Stimulated activated CD4-positive, alpha-beta T cell treated with anti-CD3 and anti-CD28 coated beads, Interleukin-4, amount 100 ng/mL, for 4 hours (primary cell): ENCODE measurements at places on chromosomes 4 and X.

DNA sequence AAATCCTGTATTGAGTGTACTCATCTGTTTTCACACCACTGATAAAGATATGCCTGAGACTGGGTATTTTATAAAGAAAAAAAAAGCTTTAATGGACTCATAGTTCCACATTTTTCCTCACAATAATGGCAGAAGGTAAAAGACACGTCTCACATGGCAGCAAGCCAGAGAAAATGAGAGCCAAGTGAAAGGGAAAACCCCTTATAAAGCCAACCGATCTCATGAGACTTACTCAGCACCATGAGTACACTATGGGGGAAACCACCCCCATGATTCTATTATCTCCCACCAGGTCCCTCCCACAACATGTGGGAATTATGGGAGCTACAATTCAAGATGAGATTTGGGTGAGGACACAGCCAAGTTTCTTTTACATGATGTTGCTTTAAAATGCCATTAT, 171.9 kb downstream of the GALNTL6 start:
- DNase-seq = no peak

DNA sequence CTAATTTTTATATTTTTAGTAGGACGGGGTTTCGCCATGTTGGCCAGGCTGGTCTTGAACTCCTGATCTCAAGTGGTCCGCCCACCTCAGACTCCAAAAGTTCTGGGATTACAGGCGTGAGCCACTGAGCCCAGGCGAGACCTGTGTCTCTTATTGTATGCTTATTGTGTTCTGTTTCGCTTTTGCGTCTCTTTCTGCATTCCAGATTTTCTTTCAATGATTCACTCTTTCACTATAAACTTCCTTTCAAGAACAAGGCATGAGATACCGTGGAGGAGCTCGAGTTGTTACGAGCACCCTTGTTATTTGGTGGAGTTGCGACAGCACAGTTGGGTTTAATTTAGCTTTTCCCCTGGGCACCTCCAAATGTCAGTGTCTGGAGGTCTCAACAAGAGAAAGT, 366.7 kb upstream of the FAT1 start:
- DNase-seq = no peak

DNA sequence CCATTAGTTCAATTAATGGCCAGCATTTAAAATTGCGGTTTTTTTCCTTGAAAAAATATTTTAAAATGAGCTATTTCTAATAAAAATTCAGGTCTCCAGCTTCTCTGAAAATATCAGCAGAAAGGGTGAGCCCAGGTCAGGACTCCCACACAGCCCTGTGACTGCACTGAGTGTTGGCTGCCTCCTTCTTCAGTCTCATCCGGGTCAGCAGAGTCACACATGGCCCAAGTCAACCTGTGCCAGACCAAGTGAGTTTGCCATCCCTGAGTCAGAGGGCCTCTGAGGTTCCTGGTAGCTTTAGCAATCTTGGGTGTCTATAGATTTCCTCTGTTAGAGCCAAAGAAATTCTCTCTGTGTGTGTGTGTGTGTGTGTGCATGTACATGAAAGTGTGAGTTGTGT, 22.1 kb upstream of the MSX1 start:
- no peak for DNase-seq

- no peak for DNase-seq
Measured at GRCh38 chr4:40401096-40401495, 66.0 kb downstream of the CHRNA9 start.

GRCh38 chrX:106484233-106484632, 127.5 kb upstream of the RADX start:
- no peak for DNase-seq

DNA sequence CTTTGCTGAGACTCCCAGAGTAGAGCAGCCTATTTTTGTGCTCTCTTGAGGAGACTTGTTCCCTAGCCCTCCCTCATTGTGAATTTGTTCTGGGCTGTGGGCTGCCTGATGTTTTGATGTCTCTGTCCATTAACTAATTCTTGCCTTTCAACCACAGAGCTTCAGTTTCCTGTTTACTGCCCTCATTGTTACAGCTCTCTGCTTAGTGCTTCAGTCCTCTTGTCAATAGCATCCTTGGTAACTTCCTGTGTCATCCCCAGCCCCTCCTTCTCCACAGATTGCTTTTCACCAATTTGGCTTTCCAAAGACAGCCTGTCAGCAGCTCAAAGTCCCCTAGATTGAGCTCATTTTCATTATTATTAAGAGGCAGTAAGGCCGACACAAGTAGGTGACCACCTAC, 69.9 kb downstream of the COX7B2 start:
- no peak for DNase-seq

DNA sequence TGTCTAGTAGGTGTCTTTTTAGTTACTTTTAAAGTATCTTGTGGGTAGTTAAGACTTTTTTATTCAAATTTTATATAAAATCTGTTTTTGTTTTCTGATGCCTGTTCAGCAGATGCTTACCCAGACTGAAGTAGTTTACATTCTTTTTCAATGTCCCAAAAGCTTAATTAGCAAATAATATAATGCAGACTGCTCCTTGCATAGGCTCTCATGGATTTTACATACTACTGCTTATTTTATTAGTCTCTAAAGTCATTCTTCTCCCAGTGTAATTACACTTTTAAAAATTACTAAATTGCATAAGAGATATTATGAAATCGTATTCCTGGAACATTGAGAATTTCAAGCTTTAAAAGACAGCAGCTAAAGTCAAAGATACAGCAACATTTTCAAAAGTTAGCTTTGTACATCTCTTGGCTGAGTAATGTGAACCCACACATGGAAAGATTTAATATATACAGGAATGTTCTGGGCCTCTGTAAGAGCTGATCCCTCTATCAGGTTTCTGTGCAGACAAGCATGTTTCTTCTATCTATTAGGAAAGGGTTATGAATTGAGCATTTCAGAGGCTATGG, 148.4 kb upstream of the SPRY1 start:
- DNase-seq = no peak

DNA sequence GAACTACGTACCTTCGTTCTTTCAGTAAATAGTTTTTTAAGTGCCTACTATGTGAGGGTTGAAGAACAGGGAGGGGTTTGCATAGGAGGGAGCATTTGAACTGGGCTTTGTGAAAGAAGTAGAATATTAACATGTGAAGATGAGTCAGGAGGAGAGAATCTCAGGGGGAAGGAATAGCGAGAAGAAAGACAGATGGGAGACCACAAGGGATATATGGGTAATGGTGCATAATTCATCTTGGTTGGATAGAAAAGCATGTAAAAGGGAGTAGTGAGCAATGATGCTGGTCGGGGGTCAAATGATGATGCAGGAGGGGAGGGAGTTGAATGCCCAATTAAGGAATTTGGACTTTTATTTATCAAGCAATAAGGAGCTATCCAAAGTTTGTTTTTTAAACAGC, 52.7 kb downstream of the TMEM164 start:
- DNase-seq = no peak

- no peak for DNase-seq
Measured at GRCh38 chr4:147396105-147396504, 84.8 kb upstream of the EDNRA start.
